ENCODE measurements at places on chromosomes 1 and 21.

DNA sequence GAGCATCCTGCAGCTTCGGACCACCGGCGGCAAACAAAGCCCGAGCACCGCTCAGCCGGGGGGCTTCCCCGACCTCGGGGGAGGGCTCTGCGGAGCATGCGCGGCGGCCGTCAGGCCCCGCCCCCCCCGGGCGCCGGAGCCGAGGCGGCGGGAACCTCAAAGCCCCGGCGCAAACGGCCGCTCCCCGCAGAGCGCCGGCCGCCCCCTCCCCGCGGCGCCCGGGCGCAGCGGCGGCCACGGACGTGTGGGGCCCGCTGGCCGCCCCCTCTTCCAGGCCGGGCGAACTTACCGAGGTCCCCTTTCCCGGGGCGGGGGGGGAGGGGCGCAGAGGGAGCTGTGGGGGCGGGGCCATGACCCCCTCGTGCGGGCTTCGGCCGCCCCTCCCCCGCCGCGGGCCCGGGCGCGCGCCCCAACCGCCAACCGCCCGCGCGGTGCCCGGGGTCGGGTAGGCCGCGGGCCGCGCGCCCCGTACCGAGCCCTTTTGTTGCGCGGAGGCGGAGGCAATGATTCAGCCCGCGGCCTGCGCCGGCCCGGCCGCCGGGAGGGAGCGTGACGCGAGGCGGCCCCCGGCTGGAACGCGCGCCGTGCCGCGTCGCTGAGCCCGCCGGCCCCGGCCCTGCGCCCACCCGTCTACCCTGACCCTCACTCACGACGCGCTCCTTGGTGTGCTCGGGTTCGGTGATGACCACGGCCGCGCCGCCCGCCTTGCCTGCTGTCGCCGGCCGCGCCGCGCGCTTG lies 1.7 kb downstream of the RCC2 start:
- DNase-seq: peak; percentile 58

- DNase-seq: no peak
These were observed 262.1 kb upstream of the PKN2 start for GRCh38 chr1:88421997-88422396.

GRCh38 chr1:39657402-39657801 lies 14.5 kb downstream of the NT5C1A start:
- DNase-seq: no peak

DNA sequence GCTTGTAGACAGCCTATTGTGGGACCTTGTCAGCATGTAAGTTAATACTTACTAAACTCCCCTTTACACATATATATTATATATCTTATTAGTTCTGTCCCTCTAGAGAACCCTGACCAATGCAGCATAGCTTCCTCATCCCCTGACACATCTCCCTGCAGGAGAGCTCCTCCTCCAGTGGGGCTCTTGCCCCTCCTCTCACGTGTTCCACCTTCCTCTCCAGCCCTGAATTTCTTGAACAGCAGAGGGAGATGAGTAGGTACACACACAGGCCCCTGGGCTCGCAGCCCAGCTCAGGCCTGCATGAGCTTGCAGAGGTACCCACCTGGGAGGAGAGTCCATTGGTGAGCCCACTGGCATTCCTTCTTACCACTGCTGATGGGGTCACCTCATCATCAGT lies 27.3 kb upstream of the GOLT1A start:
- no peak for DNase-seq

DNA sequence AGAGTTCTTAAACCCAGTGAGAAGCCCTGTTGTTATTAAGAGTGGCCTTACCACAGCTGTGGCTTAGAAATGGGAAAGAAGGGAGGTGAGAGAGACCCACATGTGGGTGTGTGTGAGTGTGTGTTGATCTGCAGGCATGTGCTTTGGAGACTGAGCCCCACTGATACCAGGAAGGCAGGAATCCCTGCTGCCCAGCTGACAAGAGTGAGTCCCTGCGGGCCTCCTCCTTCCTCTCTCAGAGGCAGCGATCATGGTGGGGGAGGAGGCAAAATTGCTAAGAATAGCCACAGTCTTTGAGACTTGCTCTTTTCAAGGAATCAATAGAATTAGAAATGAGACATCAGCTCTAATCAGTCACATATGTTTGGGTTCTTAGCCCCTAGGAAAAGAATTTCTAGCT lies 87.0 kb upstream of the WARS2 start:
- no peak for DNase-seq

DNA sequence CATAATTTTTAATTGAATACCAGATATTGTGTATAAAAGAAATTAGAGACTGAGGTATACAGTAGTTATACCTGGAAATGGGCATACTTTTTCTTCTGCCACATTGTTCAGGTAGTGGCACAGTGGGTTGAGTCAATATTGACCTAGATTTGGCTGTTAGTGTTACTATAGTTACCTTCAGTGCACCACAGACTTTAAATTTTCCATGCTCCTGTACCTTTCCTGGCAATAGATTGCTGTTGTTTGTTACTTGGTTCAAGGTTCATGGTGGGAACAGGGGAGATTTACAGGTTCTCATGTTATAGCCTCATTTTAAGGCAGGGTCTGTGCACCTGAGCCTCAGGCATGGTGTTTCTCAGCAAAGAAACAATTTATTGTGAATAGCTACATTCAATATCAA lies 218.7 kb downstream of the LBR start:
- DNase-seq: no peak

GRCh38 chr1:181674617-181675016 lies 191.3 kb downstream of the CACNA1E start:
- DNase-seq: no peak

DNA sequence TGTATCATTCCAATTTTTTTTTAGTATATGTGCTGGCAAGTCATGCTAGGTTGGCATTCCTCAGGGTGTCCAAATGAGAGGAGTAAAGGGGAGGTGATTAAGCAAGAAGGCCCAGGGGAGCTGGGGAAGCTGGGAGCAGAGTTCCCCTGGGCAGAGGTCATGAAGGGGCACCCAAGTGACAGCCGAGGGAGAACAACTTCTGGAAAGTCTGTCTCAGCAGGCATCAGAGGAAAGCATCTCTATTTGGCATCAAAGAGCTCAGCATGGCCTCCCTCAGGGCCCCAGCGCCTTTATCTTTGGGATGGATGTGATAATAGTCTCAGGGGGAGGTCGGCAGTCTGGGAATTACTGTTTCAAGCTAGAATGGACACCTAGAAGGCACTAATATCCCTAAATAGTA lies 5.0 kb upstream of the ENO1 start:
- no peak for DNase-seq
